NCI-H1694 treated with DMSO at 0.1 percent for 48 hours (cell line): ENCODE measurements at places on chromosomes 12 and 14.

- no peak for DNase-seq
Measured at GRCh38 chr14:85191986-85192385, 338.0 kb upstream of the FLRT2 start.

DNA sequence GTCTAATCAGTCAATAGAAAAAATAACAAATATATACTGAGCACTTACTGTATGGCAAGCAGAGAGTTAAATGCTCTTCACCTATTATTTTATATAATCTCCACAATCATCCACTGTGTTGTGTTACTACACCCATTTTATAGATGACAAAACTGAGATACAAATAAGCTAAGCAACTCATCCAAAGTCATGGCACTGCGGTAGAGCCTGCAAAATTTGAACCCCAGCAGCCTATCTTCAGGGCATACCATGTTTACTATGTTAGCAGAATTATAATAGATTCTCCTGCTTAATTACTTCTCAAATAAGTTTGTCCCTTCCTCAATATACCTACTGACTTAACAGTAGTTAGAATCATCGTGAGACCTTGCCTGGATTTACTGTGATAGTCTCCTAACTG, 53.6 kb upstream of the PCED1B start:
- DNase-seq = no peak

DNA sequence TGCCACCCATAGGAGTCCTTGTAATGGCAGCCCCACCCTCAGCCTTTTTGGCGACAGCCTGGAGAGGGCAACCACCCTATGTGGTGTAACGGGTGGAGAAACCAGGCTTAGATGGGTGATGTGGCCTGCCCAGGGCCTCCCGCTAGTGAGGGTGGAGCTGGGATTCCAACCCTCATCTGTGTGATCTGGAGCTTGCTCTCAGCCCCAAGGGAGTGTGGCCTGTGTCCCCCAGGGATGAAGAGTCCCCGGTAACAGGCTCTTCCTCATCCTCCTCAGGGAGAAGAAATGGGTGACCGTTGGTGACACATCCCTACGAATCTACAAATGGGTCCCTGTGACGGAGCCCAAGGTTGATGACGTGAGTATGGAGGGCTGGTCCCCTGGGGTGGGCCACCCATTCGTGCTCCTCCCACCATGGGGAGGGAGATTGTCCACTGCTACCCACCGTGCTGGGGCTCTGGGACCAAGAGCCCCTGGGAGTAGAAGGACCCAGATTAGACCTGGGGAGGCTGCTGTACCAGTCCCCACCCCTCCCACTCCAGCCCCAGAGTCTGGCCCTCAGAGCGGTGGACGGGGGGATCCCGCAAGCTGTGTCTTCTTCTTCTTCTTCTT, 8.8 kb downstream of the BCL7A start:
- no peak for DNase-seq

DNA sequence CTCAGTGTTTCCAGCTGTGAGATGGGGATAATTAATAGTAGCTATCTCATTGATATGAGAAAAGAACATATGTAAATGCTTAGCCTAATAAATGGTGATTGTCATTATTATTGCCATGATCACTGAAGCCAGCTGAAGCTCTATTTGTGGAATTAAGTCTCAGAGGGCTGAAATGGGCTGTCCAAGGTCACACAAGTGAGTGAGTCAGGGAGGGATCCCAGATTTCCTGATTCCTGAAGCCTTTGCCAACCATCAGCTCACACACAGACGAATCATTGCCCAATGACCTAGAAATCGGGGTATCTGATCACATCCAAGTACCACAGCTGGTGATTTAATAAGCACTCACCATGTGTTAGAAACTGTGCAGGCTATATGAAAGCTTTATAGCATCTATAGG, 21.6 kb upstream of the TMEM229B start:
- DNase-seq = no peak

- no peak for DNase-seq
Measured at GRCh38 chr12:98402091-98402490, 113.3 kb upstream of the TMPO start.

- peak; percentile 97 for DNase-seq
Measured at GRCh38 chr14:72516936-72517700, 376.8 kb downstream of the DPF3 start.

DNA sequence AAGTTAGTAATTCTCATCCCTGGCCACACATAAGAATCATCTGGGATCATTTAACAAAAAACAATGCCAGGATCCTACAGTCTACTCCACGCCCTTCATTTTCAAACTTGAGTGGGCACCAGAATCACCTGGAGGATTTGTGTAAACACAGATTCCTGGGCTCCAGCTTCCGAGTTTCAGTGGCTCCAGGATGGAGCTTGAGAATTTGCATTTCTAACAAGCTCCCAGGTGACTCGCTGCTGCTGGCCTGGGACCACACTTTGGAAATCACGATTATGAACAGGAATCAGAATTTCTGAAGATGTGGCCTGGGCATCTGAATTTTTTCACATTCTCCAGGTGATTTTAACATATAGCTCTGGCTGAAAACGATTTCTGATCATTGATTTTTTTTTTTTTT, 234.8 kb downstream of the CACNA1C start:
- DNase-seq = no peak
